Stomach (tissue), 19 donors: ENCODE measurements at places on chromosomes 1 and 21. TPM values are rescaled to one million over a fixed set of nuclear protein-coding genes. Genes with fewer than 3 reads are reported as not detected.

Gene ZSCAN20
- total RNA-seq: 8.4 TPM

- no peak for DNase-seq
These were observed 27.2 kb downstream of the MCOLN2 start for GRCh38 chr1:84969489-84970250.

Gene NSL1
- 170 TPM for total RNA-seq

Gene CALML6
- total RNA-seq: not detected

DNA sequence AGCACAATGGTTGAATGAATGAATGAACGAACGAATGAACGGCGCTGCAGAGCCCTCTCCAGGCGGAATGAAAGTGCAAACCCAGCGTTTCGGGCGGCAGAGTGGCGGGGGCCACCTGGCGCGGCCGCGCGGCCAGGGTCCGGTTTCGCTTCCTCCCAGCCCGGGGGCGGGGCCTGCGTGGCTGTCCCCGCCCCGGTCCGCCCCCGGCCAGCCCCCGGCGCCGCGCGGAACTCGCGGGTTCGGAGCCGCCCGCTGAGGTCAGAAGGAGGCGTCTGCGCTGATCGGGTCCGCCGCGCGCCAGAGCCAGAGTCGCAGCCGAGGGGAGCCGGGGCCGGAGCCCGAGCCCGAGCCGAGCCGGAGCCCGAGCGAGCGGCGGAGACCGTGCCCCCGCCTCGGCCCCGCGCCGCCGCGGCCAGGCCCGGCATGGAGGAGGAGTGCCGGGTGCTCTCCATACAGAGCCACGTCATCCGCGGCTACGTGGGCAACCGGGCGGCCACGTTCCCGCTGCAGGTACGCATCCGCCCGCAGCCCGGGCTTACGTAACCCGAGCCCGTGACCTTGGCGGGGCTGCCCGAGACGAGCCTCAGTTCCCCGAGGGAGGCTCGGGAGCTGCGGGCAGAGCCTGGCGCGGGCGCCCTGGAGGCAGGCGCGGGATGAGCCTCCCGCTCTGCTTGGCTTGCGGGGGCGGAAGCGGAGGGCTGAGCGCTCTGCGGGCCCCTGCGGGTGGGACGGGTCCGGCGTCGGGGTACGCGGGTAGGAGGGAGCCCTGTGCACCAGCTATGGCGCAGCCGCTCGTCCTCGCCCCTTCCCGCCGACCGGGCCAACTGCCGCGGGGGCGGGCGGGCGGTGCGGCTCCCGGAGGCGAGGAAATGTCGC lies at the start of gene PDXK:
TSS of gene PDXK (plus strand) at position 258 of the 876 bp plus-strand sequence. CDS start at position 424, 166 bp downstream.
- peak; percentile 92 for DNase-seq

GRCh38 chr1:202592146-202592545 lies 118.1 kb downstream of the SYT2 start:
- DNase-seq: no peak

Gene IVL
- total RNA-seq: not detected

GRCh38 chr1:117708323-117709248 lies 102.7 kb downstream of the TENT5C start:
- peak; percentile 38 for DNase-seq

GRCh38 chr1:225418059-225418458 lies 9.8 kb downstream of the LBR start:
- DNase-seq: no peak

- no peak for DNase-seq
These were observed 1.5 kb upstream of the TMEM200B start for GRCh38 chr1:29125237-29125641.

DNA sequence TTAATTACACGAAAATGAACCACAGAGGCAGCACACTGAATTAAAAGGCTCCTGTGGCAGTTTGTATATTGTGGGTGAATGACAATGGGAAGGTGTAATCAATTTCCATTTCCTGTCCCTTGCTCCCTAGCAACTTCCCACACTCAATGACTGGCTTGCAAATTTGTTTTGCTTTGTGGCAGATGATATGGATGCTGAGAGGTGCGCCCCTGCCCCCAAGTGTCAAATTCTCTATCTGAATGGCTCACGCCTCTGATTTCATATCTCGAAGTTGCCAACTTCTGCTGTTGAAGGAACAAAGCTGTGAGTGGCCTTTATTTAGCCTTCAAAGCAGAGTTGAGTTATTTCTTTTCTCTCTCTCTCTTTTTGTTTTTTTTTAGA lies 86.0 kb downstream of the FOXD2 start:
- no peak for DNase-seq

Gene FHAD1
- 5.1 TPM for total RNA-seq

GRCh38 chr1:206526064-206526911 lies 19.0 kb downstream of the RASSF5 start:
- peak; percentile 71 for DNase-seq

Gene TNFRSF8
- not detected for total RNA-seq

- peak; percentile 2 for DNase-seq
These were observed 116.2 kb downstream of the CENPF start for GRCh38 chr1:214719207-214719606.

Gene LRRC53
- total RNA-seq: not detected

GRCh38 chr21:28959367-28960099 lies 33.1 kb downstream of the LTN1 start:
- no peak for DNase-seq

DNA sequence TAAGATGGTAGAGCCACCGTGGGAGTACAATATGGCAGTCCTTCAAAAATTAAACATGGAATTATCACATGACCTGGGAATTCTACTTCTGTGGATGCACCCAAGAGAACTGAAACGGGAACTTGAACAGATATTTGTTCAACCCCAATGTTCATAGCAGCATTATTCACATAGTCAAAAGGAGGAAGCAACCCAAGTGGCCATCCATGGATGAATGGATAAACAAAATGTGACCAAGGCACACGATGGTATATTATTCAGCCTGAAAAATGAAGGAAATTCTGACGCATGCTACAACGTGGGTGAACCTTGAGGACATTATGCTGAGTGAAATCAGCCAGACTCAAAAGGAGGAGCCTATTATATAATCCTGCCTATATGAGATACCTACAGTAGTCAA lies 22.8 kb upstream of the LAPTM5 start:
- no peak for DNase-seq

Gene DNAJC6
- total RNA-seq: under 0.01 TPM

DNA sequence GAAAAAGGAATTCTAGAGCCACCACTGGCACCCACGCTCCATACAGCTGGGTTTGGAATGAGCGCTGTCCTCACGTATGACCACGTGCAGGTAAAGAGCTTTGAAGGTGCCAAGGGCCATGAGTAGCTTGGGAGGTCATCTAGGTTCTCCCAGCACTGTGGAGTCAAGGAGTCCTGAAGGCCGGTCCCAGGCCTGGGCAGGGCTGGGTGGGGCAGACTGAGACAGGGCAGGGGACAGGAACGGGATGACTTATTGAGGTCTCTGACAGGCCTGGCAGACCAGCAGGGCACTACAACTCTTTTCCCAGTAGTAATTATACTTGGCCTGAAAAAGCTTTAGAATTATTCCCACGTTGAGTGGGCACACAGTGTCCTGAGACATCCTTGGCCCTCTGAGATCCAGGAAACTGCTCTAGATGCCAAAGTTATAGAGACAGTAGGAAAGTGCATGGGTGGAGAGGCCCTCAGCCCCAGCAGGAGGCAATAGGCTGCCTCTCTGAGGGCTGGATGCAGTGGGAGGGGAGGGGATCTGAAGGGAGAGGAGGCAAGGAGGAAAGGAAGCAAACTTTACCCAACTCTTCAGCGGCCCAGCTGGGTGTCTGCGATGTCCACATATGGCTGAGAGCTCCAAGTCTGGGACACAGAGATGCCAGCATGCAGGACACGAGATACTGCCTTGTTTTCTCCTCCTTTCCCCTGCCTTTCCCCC lies 1.8 kb upstream of the CDA start:
- peak; percentile 4 for DNase-seq

DNA sequence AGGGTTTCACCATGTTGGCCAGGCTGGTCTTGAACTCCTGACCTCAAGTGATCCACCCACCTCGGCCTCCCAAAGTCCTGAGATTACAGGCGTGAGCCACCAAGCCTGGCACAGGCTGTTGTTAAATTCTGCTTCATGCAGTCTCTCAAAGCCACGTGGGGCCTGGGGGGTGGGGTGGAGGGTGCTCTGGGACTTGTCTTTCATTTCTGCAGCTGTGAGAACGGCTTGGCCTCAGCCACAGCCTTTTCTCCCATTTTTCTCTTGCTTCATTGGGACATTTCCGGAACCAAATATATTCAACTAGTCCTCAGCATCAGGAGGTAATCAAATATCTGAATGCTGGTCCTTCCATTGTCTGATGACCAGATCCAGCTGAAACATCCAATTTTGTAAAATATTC lies 27.6 kb upstream of the KCNE2 start:
- peak; percentile 38 for DNase-seq

- DNase-seq: peak; percentile 95
These were observed 207.4 kb upstream of the RUNX1 start for GRCh38 chr21:35256468-35256988.

Gene TSSK3
- not detected for total RNA-seq

Gene CROCC
- total RNA-seq: 942 TPM

Gene GCSAML
- not detected for total RNA-seq

- DNase-seq: no peak
These were observed 5.4 kb downstream of the CDC7 start for GRCh38 chr1:91506071-91506470.

- no peak for DNase-seq
These were observed 44.2 kb downstream of the LUZP1 start for GRCh38 chr1:23124259-23125026.

DNA sequence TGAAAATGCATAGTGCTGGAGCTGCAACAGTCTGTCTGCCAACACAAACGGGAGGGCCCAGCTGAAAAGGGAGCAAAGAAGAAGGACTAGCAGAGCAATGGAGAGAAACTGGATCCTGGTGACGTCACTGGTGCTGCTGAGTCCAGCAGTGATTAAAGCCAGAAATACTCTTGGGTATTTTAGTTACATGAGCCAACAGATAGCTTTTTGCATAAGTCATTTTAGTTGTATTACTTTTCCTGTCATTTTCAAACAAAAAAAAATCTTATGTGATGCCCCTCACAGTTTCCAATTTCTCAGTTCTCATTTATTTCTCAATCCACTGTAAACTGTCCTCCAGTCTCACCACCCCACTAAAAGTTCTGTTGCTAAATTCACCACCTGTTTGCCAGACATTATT lies 38.7 kb upstream of the NEK7 start:
- no peak for DNase-seq

Gene NR1I3
- not detected for total RNA-seq

Gene FAM3B
- total RNA-seq: not detected

DNA sequence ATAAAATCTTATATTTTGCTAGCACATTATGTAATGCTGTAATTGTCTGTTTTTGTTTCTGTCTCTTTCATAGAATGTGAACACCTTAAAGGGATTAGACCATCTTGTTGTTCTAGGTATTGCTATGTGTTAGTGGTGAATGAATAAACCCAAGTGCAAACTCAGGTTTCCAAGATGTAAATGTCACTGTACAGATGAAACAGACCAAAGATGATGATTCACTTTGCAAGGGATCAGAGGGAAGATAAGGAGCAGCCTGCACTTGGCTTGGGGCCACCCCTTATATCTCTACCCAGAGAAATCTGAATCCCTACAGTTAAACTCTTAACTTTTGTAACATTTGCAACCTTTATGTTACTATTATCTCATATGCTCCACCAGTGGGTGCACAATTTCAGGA lies 25.4 kb downstream of the UROD start:
- no peak for DNase-seq

DNA sequence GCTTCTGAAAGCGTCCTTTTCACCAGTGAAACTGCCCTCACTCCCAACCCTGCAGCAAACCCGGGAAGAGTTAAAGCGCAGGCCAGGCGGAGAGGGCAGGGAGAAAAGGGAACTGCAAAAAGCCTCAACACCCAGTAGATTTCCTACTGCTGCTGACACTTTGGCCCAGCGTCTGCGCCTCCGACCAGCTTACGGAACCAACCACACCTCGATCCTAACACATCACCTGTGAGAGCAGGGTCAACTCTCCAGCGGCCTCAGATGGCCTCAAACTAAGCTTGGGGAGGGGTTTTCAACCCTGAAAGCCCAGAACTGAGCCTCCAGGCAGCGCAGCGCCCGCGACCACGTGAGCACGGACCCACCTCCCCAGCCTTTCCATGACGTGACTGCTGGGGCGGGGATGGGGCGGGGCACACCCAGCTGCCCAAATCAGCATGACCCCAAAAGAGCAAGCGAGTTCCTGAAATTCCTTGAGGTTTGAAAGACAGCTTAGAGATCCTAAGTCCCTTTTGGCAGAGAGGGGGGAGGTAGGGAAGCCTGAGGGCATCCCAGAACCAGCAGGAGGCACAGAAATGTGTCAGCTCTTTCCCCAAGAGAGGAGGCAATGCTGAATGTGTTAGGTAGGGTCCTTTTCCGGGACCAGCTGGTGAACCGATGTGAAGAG lies 59.1 kb downstream of the ITPKB start:
- DNase-seq: peak; percentile 87

GRCh38 chr1:12617901-12618660 lies at the start of gene DHRS3:
TSS of gene DHRS3 (minus strand) at chr1:12618210. CDS start at chr1:12617348, 862 bp downstream.
- DNase-seq: peak; percentile 96

Gene FMO5
- 78.6 TPM for total RNA-seq

Gene OR6K3
- not detected for total RNA-seq

Gene GJB5
- not detected for total RNA-seq

DNA sequence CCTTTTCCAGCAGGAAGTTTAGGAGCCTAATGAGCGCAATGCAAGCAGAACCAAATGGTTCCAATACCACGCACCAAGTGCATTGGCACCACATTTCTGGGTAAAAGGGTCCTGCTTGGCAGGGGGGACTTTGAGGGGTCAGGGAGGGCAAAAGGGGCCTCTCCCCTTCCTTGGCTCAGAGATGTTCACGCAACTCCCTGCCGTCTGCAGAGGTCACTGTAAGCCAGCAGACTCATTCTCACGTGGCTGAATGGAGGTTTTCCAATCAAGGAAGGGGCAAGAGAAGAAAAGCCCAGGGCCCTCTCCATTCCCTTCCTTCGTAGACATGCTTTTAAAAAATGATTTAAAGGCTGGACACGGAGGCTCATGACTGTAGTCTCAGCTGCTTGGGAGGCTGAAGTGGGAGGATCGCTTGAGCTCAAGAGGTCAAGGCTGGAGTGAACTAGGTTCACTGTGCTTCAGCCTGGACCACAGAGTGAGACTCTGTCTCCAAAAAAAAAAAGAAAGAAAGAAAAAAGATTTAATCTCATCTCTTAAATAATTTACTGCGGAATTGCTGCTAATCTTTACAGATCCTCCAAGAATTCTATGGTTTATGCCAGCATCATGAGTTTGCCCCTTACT lies 80.3 kb downstream of the RUNX3 start:
- peak; percentile 25 for DNase-seq
